Natural killer cell (primary cell): ENCODE measurements at places on chromosomes 16 and 17. TPM values are rescaled to one million over a fixed set of nuclear protein-coding genes. Genes with fewer than 3 reads are reported as not detected.

DNA sequence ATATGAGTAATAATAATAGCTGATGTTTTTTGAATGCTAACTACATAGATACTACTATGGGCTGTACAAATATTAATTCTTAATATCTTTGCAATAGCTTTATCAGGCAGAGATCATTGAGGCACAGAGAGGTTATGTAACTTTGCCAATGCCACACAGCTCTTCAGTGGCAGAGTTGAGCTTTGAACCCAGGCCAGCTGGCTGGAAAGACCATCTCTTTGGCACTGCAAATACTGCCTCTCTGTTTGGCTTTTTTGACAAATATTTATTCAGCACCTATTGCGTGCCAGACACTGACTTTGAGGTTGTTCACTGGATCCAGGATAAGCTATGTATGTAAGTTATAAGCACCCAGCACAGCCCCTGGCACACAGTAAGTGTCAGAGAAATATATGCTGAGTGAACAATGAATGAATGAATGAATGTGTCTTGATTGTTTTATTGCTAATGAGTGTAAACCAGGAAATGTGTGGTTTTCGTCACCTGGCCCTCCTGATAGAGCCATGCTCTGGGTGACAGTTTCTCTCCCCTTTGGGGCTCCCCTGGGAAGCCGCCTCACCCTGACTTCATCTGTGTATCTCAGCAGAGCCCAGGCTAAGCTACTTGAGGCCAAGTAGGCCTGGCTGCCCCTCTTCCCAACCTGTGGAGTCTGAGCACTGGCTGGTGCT, 2.5 kb downstream of the AQP8 start:
- no peak overlapping the region for H3K4me3 ChIP-seq
- DNase-seq: no peak
- H3K27ac ChIP-seq: no peak overlapping the region
- no peaks in the 10 kb centered on the region for H3K4me1 ChIP-seq
- H3K27me3 ChIP-seq: no peaks in the 10 kb centered on the region

- no peak for DNase-seq
- H3K4me1 ChIP-seq: no peaks in the 10 kb centered on the region
- no peak overlapping the region for H3K27ac ChIP-seq
- H3K27me3 ChIP-seq: no peaks in the 10 kb centered on the region
Measured at GRCh38 chr16:25279491-25279890, 21.8 kb upstream of the ZKSCAN2 start.

DNA sequence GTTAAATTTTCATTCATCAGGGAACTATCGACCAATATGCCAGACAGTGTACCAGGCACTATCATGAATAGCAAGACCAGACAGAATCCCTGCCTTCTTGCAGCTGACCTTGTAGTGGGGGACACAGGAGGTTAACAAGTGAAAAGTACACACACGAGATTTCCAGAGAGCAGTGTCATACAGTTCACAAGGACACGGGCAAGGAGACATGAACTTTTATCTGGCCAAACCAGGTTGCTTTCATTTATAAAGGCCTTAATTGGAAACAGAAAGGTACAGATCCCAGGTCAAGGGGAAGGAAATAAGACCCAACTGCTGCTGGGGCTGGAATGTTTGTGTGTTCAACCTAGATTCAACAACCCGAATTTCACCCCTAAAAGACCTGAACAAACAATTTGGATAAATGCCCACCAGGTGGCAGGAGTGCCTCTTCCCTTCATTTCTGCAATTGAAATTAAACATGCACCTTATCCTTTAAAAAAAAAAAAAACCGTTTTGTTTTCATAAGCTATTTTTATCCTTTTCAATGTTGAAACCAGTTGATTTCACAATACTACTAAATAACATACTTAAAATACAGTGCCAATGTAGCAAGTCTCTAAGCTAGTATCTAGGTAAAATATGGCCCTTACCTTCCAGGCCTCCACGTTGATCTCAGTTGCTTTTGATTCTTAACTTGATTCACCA, 65.9 kb downstream of the EMP2 start:
- peak; percentile 21 for DNase-seq
- H3K27me3 ChIP-seq: peaks cover 2% of the 10 kb centered on the region
- no peak overlapping the region for H3K4me3 ChIP-seq
- no peak overlapping the region for H3K27ac ChIP-seq
- no peaks in the 10 kb centered on the region for H3K36me3 ChIP-seq

DNA sequence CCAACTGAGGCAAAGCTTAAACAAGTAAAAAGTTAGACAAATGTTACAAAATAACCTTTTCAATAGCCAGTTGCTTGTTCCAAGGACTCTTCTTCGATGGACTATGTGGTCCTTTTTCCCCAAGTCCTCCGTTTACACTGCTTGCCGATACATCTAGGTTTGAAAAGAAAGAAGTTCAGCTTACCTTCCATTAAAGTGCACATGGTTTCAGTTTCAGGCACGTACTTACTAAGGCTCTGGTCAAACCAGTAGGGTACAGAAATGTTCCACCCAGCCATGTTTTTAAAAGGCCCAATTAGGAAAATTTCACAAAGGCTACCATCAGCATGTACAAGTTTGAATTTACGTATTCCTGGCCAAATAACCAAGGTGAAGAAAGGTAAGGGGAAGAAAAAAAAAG, 2.1 kb downstream of the SRSF2 start:
- peak overlapping the region; percentile 98 for H3K27ac ChIP-seq
- H3K4me1 ChIP-seq: peaks cover 27% of the 10 kb centered on the region
- DNase-seq: peak; percentile 66
- no peaks in the 10 kb centered on the region for H3K27me3 ChIP-seq
- no peak overlapping the region for H3K4me3 ChIP-seq
- H3K36me3 ChIP-seq: peaks cover 53% of the 10 kb centered on the region

The DNAAF8 gene
- total RNA-seq: not detected

GRCh38 chr16:70683146-70683944, 2.5 kb downstream of the MTSS2 start:
- H3K36me3 ChIP-seq: no peaks in the 10 kb centered on the region
- H3K27me3 ChIP-seq: peaks cover 8% of the 10 kb centered on the region
- no peak overlapping the region for H3K27ac ChIP-seq
- DNase-seq: no peak

The METTL22 gene
- 45.8 TPM for total RNA-seq

- no peaks in the 10 kb centered on the region for H3K36me3 ChIP-seq
- no peaks in the 10 kb centered on the region for H3K27me3 ChIP-seq
- H3K4me3 ChIP-seq: no peak overlapping the region
- DNase-seq: no peak
Measured at GRCh38 chr16:28532940-28533647, 5.7 kb downstream of the NUPR1 start.

- peaks cover 8% of the 10 kb centered on the region for H3K4me1 ChIP-seq
- no peak overlapping the region for H3K27ac ChIP-seq
- H3K27me3 ChIP-seq: no peaks in the 10 kb centered on the region
- H3K36me3 ChIP-seq: no peaks in the 10 kb centered on the region
- no peak overlapping the region for H3K4me3 ChIP-seq
Measured at GRCh38 chr17:28865946-28866752, 11.3 kb downstream of the ERAL1 start.

GRCh38 chr17:1762233-1762900, 507 bp downstream of the SERPINF1 start:
- no peak for DNase-seq
- no peak overlapping the region for H3K27ac ChIP-seq
- H3K27me3 ChIP-seq: no peaks in the 10 kb centered on the region
- H3K36me3 ChIP-seq: no peaks in the 10 kb centered on the region
- H3K4me1 ChIP-seq: peaks cover 38% of the 10 kb centered on the region

DNA sequence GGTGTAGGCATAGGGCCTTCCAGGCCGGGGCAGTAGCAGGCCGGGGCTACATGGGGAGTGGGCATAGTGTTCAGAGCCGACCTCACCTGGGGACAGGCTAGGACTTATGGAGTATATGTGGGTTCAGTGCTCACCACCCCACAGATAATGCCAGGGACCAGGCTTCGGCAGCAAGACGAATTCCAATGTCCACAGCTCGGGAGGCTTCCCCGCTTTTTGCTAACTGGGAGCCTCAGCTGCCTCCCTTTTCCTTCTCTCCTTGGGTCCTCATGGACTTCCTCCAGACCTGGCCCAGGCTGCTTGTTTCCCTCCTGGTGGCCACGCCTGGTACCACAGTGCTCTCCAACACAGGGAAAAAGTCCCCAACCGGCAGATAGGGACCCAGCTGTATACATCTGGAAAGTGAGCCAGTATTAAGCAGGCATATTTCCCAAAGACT, 20.1 kb upstream of the SLC46A1 start:
- H3K36me3 ChIP-seq: no peaks in the 10 kb centered on the region
- no peaks in the 10 kb centered on the region for H3K4me1 ChIP-seq

DNA sequence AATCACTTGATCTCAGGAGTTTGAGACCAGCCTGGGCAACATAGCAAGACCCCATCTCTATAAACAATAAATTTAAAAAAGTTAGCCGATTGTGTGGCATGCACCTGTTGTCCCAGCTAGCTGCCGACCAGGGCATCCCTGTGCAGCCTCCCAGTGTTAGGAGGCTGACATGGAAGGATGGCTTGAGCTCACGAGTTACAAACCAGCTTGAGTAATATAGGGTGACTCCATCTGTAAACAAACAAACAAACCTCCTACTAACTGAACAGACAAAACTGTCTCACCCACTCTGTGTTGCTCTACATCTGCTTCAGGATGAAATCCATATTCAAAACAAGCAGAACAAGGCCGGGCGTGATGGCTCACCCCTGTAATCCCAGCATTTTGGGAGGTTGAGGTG, 6.9 kb upstream of the PRSS27 start:
- no peak for DNase-seq
- no peaks in the 10 kb centered on the region for H3K36me3 ChIP-seq
- no peaks in the 10 kb centered on the region for H3K27me3 ChIP-seq
- no peak overlapping the region for H3K27ac ChIP-seq

The ZC3H7A gene
- 80.6 TPM for total RNA-seq

The TMEM204 gene
- total RNA-seq: 3.3 TPM

The CD300A gene
- total RNA-seq: 287 TPM

The TBC1D28 gene
- not detected for total RNA-seq

The RNF167 gene
- total RNA-seq: 189 TPM

The DPEP2 gene
- 47.2 TPM for total RNA-seq

- H3K27me3 ChIP-seq: peaks cover 2% of the 10 kb centered on the region
- no peaks in the 10 kb centered on the region for H3K36me3 ChIP-seq
- no peak overlapping the region for H3K27ac ChIP-seq
- no peak overlapping the region for H3K4me3 ChIP-seq
- DNase-seq: no peak
Measured at GRCh38 chr17:34265711-34266110, 4.3 kb upstream of the CCL7 start.

- H3K36me3 ChIP-seq: no peaks in the 10 kb centered on the region
- H3K27me3 ChIP-seq: no peaks in the 10 kb centered on the region
- H3K4me3 ChIP-seq: no peak overlapping the region
- H3K4me1 ChIP-seq: no peaks in the 10 kb centered on the region
- no peak overlapping the region for H3K27ac ChIP-seq
Measured at GRCh38 chr16:80909720-80910119, 97.0 kb downstream of the CMC2 start.

GRCh38 chr16:11032922-11033291, 88.5 kb downstream of the CLEC16A start:
- H3K4me3 ChIP-seq: no peak overlapping the region
- H3K4me1 ChIP-seq: no peaks in the 10 kb centered on the region
- H3K27me3 ChIP-seq: no peaks in the 10 kb centered on the region
- H3K27ac ChIP-seq: no peak overlapping the region

The PRM1 gene
- total RNA-seq: not detected

The USP6 gene
- total RNA-seq: 0.13 TPM

GRCh38 chr16:2019921-2020831, 591 bp downstream of the NPW start:
- no peak for DNase-seq
- H3K36me3 ChIP-seq: no peaks in the 10 kb centered on the region
- H3K27ac ChIP-seq: no peak overlapping the region
- H3K4me1 ChIP-seq: peaks cover 25% of the 10 kb centered on the region
- H3K4me3 ChIP-seq: no peak overlapping the region

DNA sequence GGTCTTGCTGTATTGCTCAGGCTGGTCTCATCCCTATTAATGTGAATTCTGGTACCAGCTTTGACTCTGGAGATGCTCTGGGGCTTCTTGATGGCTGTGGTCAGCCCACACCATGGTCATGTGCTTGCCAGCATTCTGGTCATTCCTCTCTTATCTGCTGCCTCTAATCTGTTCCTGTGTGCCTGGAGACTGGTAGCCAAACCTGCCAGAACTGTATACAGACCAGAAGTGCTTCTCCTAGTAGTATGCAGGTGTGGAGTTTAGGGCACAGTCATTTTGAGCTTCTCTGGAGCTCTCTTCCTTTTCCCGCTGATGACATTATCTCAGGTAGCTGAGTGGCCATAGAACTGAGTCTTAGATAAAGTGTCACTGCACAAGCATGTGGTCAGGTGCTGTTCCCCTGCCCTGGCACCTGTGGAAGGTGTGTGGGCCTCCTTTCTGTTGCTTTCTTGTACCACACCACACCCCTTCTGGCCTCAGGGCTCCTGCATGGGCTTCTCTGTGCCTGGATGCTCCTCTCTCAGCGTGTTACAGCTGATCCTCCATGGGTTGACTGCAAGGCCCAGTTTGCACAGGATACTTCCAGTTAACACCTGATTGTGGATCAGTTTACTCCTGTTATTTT, 162.7 kb downstream of the SPECC1 start:
- no peak overlapping the region for H3K4me3 ChIP-seq
- H3K27ac ChIP-seq: no peak overlapping the region
- no peaks in the 10 kb centered on the region for H3K27me3 ChIP-seq

- no peak overlapping the region for H3K4me3 ChIP-seq
- DNase-seq: no peak
- H3K27ac ChIP-seq: no peak overlapping the region
Measured at GRCh38 chr17:3960764-3961163, 3.5 kb downstream of the ATP2A3 start.

- no peaks in the 10 kb centered on the region for H3K4me1 ChIP-seq
- H3K27ac ChIP-seq: no peak overlapping the region
- H3K36me3 ChIP-seq: no peaks in the 10 kb centered on the region
- H3K27me3 ChIP-seq: no peaks in the 10 kb centered on the region
Measured at GRCh38 chr16:83606486-83607030, 201.2 kb upstream of the HSBP1 start.

DNA sequence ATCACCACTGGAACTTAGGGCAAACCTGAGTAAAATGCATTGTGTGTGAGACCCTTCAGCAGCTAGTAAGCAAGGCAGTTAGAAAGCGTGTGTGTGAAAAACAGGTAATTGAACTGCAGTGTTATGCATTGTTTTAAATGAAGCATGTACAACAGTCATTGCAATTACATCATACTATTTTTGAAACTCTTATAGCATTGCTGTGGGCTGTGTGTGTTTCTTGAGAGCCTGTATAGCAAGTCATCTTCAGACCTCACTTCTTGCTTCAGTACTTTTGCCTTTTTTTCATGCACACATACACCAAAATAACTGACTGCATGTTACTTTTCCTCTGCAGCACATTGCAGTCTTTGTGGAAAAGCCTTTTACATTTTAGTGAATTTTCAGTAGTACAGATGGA, 19.2 kb downstream of the PTRH2 start:
- H3K4me3 ChIP-seq: no peak overlapping the region
- H3K27ac ChIP-seq: no peak overlapping the region
- no peaks in the 10 kb centered on the region for H3K27me3 ChIP-seq
- no peaks in the 10 kb centered on the region for H3K4me1 ChIP-seq
- H3K36me3 ChIP-seq: peaks cover 87% of the 10 kb centered on the region

The C17orf113 gene
- 0.26 TPM for total RNA-seq
